ENCODE measurements at places on chromosomes 11 and 22. TPM values are rescaled to one million over a fixed set of nuclear protein-coding genes. Genes with fewer than 3 reads are reported as not detected.

ARHGAP42 gene
- total RNA-seq = 29.0 TPM

OR5M11 gene
- total RNA-seq = not detected

RAG2 gene
- total RNA-seq = not detected

TEX54 gene
- not detected for total RNA-seq

USP47 gene
- 38.9 TPM for total RNA-seq

KRTAP5-9 gene
- 1.2 TPM for total RNA-seq

SCN2B gene
- total RNA-seq = 0.47 TPM

SGSM1 gene
- total RNA-seq = 4.1 TPM

RIBC2 gene
- total RNA-seq = 1.2 TPM

CDC42BPG gene
- total RNA-seq = 44.5 TPM

RFPL3 gene
- not detected for total RNA-seq

TMEM191B gene
- total RNA-seq = 2.1 TPM

PLAAT4 gene
- total RNA-seq = 43.9 TPM

TMPRSS4 gene
- 318 TPM for total RNA-seq

ARHGAP20 gene
- 2.8 TPM for total RNA-seq

RPL27A gene
- 768 TPM for total RNA-seq

MED15 gene
- 91.2 TPM for total RNA-seq

GUCY1A2 gene
- 0.37 TPM for total RNA-seq

KCNK4 gene
- not detected for total RNA-seq

IGLL1 gene
- total RNA-seq = not detected

SCN3B gene
- 0.59 TPM for total RNA-seq

PLET1 gene
- not detected for total RNA-seq

ALDH3B2 gene
- total RNA-seq = not detected

TREH gene
- 1.2 TPM for total RNA-seq

CCDC73 gene
- not detected for total RNA-seq

FGF4 gene
- not detected for total RNA-seq

HEPN1 gene
- total RNA-seq = not detected

SHANK2 gene
- total RNA-seq = 43.0 TPM

HYLS1 gene
- total RNA-seq = 4.9 TPM

MOV10L1 gene
- total RNA-seq = 0.70 TPM

PLAAT2 gene
- total RNA-seq = 3.8 TPM

PAMR1 gene
- total RNA-seq = 8.0 TPM

C11orf87 gene
- not detected for total RNA-seq

SCGB1A1 gene
- not detected for total RNA-seq

NCF4 gene
- total RNA-seq = 11.2 TPM

MS4A3 gene
- not detected for total RNA-seq

OR6X1 gene
- total RNA-seq = not detected

PHF21B gene
- total RNA-seq = 0.40 TPM

THY1 gene
- 1.8 TPM for total RNA-seq

OR51B2 gene
- total RNA-seq = not detected

DEPDC7 gene
- total RNA-seq = 8.3 TPM

LYVE1 gene
- total RNA-seq = 39.4 TPM

GTPBP1 gene
- total RNA-seq = 72.6 TPM

GLB1L2 gene
- 22.6 TPM for total RNA-seq
